A673 (cell line): ENCODE measurements at places on chromosomes 16 and 17. TPM values are rescaled to one million over a fixed set of nuclear protein-coding genes. Genes with fewer than 3 reads are reported as not detected.
A peak's percentile ranks its signal among the peaks of the same experiment; 100 is the strongest.

- no peak for DNase-seq
These were observed 21.4 kb upstream of the SLC6A4 start for GRCh38 chr17:30256756-30257506.

- peak; percentile 86 for DNase-seq
These were observed 8.6 kb upstream of the MC1R start for GRCh38 chr16:89909777-89910716.

DNA sequence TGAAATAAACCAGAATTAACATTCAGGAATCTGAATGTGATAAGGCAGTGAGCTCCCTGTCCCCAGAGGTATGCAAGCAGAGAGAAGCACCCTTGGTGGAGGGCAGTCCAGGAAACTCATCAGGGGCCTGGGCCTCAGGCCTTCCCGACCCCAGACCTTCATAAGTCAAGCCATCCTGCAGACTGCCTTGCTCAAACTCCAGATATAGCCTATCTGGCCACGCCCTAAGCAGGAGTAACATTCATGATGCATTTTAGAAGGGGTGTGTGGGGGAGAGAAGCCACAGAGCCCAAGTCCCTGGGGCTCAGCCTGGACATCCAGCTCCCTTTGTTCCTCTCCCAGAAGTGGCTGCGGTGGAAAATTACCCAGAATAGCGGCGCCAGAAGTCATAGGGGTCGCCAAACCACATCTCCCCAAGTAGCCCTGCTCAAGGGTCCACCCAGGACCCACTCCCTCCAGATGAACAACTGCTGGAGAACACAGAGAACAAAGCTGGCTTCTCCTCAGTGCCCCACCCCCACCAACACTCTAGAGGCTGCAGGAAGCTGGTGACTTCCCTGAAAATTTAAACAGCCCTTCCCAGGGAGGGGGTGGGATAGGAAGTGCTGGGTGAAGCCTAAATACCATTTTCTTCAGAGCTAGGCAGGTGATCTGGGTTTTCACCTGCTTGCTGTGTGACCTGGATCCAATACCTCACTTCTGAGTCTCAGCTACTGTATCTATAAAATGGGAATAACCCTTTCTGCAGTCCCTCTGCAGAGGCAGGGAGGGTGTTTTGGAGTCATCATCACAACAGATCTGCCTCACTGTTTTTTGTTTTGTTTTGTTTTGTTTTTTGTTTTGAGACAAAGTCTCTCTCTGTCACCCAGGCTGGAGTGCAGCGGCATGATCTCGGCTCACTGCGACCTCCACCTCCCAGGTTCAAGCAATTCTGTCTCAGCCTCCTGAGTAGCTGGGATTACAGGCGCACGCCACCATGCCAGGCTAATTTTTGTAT lies 1.5 kb upstream of the SREBF1 start:
- peak; percentile 73 for DNase-seq

DNA sequence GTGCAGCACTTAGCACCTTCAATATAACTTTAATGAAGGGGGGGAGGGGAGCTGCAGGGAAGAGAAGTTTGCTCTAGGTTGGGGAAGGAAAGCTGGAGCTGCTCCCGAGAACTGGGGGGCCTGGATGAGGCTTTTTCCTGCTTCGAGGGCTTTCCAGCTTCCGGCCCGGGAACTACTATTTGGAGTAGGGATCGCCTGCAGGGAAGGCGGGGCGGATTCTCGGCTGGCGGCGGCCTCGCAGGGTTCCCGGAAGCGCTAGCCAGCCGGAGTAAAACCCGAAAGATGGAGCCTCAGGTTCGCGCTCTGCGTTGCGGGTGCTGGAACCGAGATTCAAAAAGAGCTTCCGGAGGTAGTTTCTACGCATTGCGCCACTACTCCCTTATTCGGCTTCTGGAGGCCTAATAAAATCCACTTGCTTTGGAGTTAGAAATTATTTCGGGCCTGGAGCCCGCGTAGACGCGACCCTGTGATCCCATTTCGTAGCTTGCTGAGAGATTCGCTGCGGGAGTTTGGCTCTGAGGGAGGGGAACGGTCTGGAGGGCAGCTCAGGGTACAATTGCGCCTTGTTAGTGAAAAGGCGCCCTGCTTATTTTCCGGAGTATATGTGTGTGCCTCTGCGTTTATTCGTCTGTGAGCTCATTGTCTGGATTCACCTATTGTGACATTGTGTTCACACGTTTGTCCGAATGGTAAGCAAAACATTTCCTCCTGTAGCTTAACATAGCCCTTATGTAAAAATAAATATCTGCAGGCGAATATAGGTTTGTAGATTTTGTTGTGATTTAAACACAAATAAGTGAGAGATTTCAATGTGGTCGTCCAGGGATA lies 652 bp downstream of the PRAC2 start:
- DNase-seq = peak; percentile 87

- no peak for DNase-seq
These were observed 19.2 kb downstream of the ARHGAP27 start for GRCh38 chr17:45413498-45413923.

GRCh38 chr16:3157229-3158025 lies 22.6 kb downstream of the ZNF213 start:
- peak; percentile 96 for DNase-seq

Gene ACSM2A
- not detected in 2 replicates for total RNA-seq

Gene ZNF747
- total RNA-seq = 10.6 and 12.7 TPM in 2 replicates

Gene KCNJ16
- not detected in 2 replicates for total RNA-seq

Gene GAS2L2
- not detected in 2 replicates for total RNA-seq

Gene HYDIN
- total RNA-seq = 0.22 TPM in 1 of 2 replicates, not detected in the other

Gene CD79B
- 0.39 and 0.72 TPM in 2 replicates for total RNA-seq
